Stimulated activated memory B cell treated with anti-CD40 and anti-IgM and Interleukin-4, amounts not matched to agents 10 μg/mL and 1 μg/mL and 100 μg/mL, for 72 hours (primary cell): ENCODE measurements at places on chromosomes 7 and 10.

DNA sequence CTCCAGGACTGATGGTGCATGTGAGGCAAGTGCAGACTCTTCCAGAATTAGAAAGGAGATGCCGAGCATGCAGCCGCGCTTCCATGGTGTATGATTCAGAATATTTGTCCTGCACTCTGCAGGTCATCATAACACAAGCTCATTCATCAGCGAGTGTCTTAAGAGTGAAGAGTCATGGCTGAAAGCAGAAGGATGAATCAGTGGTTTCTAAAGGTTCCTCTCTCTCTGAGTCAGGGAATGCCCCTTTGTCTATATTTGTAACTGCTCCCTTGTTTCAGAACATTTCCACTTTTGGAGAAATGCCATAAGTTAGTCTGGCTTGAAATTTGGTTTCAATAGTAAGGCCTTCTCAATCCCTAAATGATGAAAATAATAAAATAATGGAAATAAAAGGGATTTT, 52.3 kb downstream of the HECW1 start:
- peak; percentile 67 for ATAC-seq

GRCh38 chr10:105925045-105925785, 1239.3 kb downstream of the SORCS1 start:
- no peak for ATAC-seq

DNA sequence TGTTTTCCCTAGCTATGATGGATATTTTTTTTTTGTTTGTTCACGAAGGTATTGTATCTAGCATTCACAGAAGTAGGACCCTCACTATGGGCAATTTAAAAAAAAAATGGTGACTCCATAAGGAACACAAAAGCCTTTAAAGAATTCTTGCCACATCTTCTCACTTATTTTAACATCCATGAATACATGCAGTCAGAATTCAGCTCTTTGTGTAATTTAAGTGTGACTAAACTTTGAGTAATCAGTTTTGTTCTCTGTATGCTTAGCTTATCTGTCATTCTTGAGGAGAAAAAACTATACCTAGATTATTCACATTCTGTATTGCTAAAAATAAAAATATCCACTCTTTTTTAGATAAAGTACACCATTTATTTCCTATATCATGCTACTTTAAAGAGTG, 313.2 kb upstream of the KCND2 start:
- no peak for ATAC-seq

DNA sequence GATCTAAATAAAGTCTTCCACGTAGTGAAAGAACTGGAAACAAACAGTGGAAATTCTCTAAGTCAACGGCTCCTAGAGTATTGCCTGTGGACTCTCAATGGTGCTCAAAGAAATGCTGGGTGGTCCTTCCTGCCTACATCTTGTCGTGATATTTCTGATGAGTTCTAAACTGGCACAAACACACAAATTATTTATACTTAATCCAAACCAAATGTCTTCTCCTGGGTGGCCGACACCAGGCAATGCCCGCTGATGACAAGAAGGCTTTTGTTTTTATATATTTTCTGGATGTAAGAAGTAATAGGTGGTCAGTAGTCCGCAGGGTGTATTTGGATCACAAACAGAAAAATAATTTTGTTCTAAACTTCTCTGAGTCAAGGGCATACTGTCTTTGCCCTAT, 178.7 kb downstream of the GFRA1 start:
- ATAC-seq = no peak

DNA sequence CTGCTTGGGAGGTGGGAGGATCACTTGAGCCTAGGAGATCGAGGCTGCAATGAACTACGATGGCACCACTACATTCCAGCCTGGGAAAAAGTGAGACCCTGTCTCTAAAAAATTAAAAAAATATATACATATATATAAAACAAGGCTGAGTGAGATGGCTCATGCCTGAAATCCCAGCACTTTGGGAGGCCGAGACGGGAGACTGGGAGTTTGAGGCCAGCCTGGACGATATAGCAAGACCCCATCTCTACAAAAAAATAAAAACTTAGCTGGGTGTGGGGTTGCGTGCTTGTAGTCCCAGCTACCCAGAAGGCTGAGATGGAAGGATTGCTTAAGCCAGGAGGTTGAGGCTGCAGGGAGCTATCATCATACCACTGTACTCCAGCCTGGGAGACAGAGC, 87.6 kb downstream of the CARD11 start:
- no peak for ATAC-seq

DNA sequence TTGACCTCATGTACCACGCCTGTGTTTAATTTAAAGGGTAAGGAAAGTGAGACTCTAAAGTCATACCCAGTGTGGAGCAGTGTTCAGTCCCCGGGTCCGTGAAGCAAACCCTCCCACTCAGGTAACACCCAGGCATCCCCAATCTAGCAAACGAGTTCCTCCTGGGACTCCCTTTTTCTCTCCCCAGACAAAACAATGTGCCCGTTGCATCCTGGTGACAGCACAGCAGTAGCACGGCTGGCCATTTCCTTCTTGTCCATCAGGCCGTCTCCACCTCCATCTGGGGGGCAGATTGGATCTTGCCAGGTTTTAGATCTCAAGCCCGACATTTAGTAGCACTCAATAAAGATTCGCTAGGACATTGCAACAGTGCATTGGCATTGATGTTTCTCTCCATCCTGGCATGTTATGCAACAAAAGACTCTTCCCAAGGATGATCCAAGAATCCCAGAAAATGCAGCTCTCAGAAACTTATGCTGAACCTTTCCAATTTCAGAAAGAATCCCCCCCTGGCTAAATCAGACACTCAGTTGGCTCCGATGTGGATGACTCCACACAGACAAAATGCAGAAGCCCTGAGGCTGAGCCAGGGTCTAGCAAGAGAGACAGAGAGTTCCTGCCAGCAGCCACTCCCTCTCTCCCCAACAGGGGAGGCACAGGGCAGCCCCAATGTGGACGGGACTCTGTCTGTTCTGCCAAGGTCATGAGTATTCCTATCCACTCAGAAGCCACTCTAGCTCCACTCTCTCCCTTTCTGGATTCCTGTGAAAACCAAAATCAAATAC, 274.5 kb upstream of the MGMT start:
- no peak for ATAC-seq

DNA sequence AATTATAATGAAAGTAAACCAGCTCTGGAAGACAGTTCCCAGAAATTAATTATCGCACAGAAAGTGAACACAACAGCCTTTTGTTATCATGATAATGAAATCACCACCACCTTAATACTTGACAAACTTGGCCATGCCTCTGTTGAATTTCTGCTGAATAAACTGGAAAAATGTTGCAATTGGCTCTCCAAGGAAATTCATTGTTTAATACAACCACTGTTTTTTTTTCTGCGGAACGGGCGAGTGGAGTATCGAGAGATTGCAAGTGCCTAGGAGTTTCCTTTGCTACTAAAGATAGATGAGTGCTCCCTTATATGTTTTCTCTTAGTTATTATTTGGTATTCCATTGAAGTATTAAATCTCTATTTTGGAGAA, 657.0 kb downstream of the SDK1 start:
- no peak for ATAC-seq

DNA sequence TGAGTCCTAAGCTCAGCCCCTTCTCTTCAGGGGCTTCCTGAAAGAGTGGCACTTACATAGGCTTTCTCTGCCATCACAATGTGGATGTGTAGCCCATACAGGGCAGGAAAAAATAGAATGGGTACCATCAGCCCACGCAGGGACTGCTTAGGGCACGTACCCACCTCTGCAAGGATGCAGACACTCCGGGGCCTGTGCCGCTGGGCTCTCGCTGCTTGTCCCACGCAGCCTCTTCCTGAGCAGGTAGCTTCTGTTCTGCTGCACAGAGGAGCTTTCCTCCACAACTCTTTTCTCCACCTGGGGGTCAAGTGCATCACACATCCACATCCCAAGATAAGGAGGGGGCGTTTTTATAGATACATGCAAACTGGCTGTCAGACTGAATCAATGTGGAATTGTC, 34.3 kb downstream of the FRMPD2 start:
- ATAC-seq = no peak

DNA sequence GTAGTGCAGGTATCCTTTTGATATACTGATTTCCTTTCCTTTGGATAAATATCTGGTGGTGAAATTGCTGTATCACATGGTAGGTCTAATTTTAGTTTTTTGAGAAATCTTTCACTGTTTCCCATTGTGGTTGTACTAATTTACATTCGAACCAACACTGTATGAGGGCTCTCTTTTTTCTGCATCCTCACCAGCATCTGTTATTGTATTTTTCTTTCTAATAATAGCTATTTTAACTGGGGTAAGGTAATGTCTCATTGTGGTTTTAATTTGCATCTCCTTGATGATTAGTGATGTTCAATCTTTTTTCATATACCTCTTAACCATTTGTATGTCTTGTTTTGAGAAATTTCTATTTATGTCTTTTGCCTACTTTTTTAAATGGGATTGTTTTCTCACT, 335.4 kb upstream of the MTPN start:
- ATAC-seq = no peak

GRCh38 chr10:49457686-49458085, 61.8 kb upstream of the DRGX start:
- no peak for ATAC-seq

- ATAC-seq = no peak
Measured at GRCh38 chr10:130403153-130404075, 267.2 kb downstream of the GLRX3 start.

GRCh38 chr7:154927624-154928125, 75.2 kb downstream of the PAXIP1 start:
- peak; percentile 75 for ATAC-seq

- no peak for ATAC-seq
Measured at GRCh38 chr7:102129636-102130370, 156.9 kb upstream of the SH2B2 start.

GRCh38 chr7:2518737-2519118, 846 bp upstream of the LFNG start:
- no peak for ATAC-seq

DNA sequence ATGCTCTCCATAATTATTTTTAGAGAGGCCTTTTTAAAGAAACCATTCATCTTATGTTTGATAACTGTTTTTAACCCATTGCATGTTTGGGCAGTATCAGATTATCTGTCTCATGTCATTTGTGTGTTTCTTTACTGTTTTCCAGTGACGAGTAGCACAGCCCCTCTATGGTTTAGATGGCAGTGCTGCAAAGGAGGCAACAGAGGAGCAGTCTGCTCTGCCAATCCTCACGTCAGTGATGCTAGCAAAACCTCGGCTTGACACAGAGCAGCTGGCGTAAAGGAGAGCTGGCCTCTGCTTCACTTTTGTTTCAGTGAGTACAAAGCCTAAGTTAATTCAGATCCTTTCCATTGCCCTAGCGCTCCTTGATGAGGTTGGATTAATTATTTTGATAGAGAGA, 80.4 kb upstream of the GARIN1A start:
- no peak for ATAC-seq

DNA sequence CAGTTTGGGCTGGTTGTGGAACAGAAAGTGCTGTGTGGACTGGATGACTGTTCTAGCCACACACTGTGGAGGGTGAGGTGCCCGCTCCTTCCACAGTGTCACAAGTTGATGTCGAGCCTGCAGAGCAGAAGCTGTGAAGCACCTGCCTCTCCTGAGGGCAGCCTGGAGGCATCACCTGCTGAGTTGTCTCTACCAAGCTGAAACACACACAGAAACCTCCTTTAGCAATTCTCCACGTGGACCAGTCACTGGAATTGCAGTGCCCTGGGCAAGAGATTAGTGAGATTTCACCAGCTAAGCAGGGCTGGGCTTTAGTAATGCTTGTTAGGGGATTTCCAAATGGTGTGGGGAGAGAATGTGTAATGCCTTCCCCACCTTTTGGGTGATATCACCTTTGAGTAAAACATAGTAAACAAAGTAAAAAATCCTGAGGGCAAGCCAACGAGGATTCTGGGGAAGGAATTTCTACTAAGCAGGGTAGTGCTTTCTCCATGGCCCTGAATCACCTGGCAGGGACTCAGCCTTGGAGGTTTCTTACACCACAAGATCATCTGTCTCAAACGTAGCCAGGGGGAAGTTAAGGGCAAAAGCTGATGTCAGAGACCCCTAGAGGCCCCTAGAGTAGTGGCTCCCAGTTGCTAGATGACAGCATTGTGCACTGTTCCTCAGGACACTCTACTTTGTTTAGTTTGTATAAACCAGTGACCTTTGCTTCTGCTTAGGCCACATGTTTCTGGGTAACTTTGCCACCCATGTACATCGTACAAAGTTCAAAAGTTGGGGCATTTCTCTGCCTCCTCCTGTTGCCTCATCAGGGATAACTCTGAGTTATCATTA, 233.1 kb upstream of the IGFBP3 start:
- no peak for ATAC-seq

- no peak for ATAC-seq
Measured at GRCh38 chr7:22333680-22334141, 23.2 kb downstream of the RAPGEF5 start.

- peak; percentile 67 for ATAC-seq
Measured at GRCh38 chr7:140517546-140518369, 38.5 kb upstream of the MKRN1 start.

- ATAC-seq = peak; percentile 68
Measured at GRCh38 chr10:84205049-84205852, 10.9 kb downstream of the CDHR1 start.

GRCh38 chr7:149624006-149624405, 126.4 kb upstream of the ZNF746 start:
- ATAC-seq = peak; percentile 25

DNA sequence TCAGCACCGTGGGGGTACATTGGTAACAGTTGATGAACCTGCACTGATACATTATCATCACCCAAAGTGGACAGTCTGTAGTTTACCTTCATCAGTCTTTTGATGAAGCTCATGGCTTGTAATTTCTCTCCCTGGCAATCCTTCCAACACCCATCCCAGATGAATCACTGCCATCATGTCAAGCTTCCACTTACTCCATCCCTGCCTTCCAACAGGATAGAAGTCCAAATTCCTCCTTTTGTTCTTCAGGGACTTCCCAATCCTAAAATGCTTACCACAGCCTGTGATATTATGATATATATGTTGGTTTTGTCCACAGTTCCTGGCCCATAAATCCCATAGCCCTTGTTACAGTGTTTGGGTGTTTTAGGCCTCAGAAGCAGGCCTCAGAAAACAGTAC, 16.1 kb downstream of the SNX10 start:
- ATAC-seq = no peak

DNA sequence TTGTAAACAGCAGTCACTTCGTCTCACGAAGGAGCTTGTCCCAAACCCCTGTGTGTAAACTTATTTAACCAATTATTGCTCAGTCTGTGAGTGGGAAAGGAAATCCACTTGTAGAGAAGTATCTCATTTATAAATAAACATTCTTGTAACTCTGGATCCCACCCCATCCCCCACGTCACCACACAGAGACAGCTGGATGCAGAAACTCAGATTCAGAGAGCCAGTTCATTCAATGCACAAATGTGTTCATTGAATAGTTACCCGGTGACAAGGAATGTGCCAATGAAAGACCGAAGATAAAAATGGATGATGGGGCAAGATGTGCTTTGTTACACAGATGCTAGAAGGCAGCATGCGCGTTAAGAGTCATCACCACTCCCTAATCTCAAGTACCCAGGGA, 8.3 kb upstream of the OCM start:
- no peak for ATAC-seq

- no peak for ATAC-seq
Measured at GRCh38 chr10:69963178-69963834, 89.3 kb upstream of the MACROH2A2 start.

- no peak for ATAC-seq
Measured at GRCh38 chr10:1449021-1449420, 288.3 kb downstream of the ADARB2 start.
